ENCODE measurements at places on chromosomes 2 and 18.
A peak's percentile ranks its signal among the peaks of the same experiment; 100 is the strongest.

DNA sequence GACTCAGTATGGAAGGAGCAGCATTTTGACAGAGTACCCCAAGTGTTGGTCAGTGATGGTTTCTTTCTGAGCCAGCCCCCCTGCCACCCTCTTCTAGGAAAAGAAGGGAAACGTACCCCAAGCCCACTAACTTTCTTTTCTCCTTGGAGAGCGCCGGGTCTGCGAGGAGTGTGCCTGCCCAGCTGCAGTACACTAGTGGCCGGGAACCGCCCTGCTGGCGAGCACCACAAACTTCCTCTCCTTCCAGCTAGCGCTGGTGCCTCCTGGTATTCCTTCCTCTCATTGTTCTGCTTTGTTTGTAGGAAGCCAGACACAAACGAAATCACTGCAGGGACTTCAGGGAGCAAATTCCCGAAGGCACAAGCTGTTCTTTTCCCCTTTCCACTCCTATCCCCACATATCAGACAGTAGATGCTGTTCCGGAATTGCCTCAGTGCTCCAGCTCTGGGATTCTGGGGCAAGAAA, 1.8 kb downstream of the CCDC85A start:
- DNase-seq, result peak; percentile 81

GRCh38 chr2:30729031-30729430, 78.2 kb downstream of the CAPN13 start:
- no peak for DNase-seq

- no peak for DNase-seq
These were observed 168.2 kb upstream of the LRP1B start for GRCh38 chr2:142299021-142299420.

DNA sequence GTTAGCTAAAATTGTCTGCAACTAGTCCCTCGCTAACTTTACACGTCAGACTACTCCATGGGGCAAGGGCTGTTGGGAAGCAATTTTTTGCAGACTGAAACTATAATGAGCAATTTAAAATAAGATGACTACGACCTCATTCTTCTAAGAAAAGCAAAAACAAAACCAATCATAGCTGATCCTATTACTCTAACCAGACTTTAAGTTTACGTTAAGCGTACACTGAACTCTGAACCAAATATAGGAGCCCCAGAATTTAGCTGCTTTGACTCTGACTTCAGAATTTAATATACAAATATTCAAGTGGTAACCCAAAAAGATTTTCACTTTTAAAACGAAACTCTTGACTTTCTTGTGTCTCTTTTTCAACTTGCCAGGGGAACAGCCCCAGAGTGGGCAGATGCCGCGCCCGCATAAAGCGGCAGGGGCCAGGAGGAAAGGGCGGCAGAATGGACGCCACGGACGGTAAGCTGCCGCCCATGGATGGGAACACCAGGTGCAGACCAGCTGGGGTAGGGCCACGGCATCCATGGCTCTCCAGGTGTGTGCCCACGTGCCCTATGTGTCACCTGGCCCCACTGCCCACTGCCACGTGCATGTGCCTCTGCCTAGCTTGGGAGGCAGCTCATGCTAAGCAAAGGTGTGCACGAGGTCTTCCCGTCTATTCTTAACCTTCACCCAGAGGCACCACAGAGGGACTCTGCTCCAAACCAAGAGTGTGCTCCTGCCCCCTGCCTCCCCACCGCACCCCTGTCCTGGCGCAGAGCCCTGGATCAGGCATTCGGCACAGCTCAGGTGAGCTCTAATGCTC, 217.6 kb downstream of the HDAC4 start:
- DNase-seq, result no peak

DNA sequence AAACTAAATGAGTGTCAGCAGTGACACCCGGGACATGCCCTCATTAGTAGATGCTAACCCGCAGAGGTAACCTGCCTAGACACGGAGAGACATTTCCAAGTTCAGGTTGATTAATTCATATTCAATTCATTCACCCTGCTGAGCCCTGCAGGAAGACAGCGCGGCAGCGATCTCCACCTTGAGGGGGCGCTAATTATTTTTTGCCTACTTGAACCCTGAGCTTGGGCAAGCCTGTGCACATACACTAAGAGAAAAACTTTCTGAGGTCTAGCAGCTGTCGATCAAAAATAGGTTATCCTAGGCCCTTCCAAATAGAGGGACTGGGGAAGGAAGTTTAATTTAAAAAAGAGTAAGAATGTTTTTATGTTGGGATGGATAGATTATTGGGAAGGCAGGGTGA, 1.3 kb upstream of the LYPD6 start:
- no peak for DNase-seq

- DNase-seq, result no peak
These were observed 89.9 kb downstream of the LYPD6 start for GRCh38 chr2:149420053-149420963.

DNA sequence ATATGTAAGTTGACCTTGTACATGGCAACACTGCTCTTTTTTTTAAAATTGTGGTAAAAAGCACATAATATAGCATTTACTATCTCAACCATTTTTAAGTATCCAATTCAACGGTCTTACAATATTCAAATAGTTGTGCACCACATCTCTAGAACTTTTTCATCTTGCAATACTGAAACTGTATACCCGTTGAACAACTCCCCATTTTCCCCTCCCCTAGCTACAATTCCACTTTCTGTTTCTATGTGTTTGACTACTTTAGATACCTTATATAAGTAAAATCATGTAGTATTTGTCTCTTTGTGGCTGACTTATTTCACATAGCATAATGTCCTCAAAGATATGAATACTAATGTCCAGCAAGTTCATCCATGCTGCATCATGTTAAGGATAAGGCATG, 452.1 kb downstream of the TXNL1 start:
- DNase-seq, result no peak

DNA sequence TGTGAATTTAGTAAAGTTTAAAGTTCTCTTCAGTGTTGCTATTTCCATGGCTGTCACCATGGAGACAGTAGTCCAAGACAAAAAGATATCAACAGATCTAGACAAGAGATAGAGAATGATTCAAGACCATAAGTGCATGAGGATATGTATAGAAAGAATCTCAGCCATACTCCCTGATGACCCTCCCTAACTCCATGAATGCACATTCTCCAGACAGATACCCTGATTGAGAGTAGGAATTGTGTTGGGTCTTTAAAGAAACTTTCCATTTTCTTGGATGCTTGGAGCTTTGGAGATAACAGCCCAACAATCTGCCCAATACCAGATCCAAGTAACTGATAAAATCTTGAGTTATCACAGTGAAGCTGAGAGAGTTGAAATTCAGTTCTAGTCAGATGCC, 1601.2 kb upstream of the CELF4 start:
- DNase-seq, result no peak

DNA sequence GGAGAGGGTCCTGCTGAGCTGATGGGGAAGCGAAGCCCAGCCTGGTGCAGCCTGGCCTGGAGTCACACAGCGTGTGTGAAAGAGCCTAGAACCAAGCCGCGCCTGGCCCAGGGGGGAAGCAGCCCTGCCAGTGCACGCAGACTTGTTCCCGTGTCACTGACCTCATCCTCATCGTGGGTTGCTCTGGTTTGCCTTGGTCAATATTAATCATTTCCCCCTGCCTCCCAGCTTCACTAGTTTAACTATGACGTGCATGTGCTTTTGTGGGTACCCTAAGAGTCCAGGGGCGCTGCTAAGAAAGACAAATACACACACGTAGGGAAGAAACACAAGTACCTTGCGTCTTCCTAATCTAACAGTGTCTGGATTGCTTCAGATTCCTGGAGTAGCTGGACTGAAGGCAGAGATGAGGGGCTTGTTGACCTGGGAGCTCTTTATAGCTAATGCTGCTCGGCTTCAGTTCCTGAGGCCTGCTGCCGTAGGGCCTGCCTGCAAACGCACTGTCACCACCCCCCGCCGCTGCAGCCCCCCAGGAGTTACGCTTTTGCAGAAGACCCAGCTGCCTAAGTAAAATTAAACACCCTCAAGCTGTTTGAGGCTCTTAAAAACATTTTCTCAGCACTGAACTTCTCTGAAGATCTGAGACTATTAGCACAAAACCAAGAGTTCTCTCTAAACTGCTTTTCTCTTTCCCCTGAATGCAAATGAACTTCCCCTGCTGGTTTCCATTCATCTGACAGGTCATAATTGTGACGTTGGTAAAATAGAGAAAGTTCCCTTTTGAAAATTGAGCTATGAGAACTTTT, 159.2 kb downstream of the FAM210A start:
- DNase-seq, result no peak

GRCh38 chr2:197310271-197310985, at the start of gene ANKRD44:
Gene ANKRD44 (minus strand): TSS chr2:197310780. CDS start chr2:197310604, 176 bp downstream.
- peak; percentile 95 for DNase-seq

DNA sequence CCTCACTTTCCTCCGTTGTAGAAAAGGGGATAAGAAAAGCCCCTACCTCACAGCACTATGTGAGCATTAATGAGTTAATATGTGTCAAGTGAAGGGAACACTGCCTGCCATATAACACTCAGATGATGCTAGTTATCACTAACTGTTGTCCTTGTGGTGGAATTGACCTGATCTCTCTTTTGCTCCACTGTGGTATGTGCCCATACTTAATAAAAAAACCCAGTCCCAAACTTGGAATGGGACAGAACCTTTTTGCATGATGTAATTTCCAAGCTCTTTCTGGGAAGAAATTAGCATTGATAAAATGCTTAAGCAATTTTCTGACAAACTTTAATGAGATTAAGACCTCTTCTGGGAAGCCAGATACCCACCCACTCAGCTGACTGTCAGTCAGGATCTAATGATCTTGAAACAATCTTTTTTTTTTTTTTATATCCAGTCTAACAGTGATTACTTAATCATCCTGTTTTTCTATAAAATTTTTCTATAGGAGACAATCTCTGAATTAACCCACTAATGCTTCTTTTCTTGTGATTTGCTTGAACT, 158.7 kb downstream of the ZBTB7C start:
- no peak for DNase-seq

DNA sequence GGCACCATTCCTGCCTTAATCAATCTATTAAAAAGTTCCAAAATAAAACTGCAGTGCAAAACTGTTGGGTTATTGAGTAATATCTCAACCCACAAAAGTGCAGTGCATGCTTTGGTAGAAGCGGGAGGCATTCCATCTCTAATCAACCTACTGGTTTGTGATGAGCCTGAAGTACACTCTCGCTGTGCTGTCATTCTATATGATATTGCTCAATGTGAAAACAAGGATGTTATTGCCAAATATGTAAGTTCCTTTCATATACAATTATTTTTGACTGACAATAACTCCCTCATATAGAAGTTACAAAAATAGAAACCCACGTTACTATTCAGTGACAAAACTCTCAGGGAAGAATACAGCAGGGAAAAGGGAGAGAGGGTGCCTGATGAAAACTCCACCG, 43.0 kb downstream of the OSGEPL1 start:
- no peak for DNase-seq

GRCh38 chr2:197311421-197312033, 947 bp upstream of the ANKRD44 start:
- no peak for DNase-seq

DNA sequence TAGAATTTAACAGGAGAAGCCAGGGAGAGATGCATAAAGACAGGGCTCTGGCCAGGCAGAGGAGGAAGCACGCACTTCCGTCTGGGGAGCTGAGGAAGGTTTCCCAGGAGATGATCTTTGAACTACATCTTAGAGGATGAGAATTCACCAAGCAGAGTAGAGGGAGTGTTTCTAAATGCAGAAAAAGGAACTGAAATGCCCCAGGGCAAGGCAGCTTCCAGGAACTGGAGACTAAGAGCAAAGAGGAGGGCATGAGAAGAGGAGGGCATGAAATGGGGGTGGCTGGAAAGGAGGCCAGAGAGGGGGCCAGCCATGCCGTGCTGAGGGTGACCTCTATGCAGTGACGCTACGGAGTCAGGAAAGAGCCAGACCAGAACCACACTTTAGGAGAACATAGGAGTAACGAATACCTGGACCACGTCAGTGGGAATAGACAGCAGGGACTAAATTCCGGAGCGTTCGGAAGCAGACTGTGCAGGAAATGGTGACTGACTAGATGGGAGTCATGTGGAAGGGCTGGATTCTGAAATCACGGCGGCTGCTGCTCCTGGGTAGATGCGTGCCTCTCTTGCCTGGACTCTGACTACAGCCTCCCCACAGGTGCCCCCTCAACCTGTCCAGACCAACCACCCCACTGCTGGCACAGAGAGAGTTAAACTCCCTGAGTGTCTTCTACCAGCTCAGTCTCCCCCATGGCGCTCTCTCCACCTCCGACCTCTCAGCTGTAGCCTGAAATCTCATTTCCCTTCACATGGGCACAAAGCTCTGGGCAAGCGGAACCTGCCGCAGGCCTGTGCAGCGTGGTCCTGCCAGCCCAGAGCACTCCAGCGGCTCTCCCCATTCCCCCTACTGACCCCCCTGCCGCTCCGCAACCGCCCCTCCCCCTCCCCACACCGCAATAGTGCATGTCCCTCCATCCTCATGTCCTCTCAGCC, 87.0 kb upstream of the RTN4 start:
- DNase-seq, result no peak

DNA sequence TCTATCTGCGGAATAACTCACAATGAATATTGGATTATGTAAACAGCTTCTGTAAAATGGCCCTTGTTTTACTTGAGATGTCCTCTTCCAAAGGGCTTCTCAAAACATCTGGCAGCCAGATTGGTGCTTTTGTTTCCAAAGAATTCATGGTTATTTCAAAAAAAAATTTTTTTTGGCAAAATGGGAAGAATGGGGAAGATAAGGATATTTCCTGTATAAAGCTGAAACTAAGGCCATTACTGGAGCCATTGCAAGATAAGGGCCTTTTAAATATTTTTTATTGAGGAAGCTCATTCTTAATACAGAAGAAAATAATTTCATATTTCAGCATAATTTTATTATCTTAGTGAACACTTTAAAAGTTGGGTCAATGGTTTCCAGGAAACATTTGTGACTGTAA, 259.1 kb downstream of the GALNT13 start:
- no peak for DNase-seq

- no peak for DNase-seq
These were observed 129.5 kb downstream of the MSTN start for GRCh38 chr2:189933041-189933440.

GRCh38 chr2:200483729-200484198, 26.1 kb downstream of the KCTD18 start:
- no peak for DNase-seq

DNA sequence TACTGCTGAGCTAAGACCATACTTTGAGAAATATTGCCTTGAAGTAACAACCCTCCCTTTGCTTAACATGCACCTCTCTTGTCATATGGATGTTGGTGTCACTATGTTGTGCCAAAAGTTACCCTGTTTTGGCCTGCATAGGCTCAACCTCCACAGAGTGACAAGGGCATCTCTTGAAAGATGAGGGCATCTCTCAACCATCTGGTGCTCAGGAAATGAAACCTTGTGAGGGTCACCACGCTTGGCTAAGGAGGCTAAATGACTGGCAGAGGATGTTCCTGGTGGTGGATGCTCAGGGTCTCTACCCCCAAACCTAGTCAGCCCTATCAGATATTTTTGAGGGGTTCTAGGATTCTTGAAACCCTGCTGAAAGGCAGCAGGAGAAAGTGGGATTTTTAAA, 2.3 kb downstream of the LHCGR start:
- DNase-seq, result no peak

DNA sequence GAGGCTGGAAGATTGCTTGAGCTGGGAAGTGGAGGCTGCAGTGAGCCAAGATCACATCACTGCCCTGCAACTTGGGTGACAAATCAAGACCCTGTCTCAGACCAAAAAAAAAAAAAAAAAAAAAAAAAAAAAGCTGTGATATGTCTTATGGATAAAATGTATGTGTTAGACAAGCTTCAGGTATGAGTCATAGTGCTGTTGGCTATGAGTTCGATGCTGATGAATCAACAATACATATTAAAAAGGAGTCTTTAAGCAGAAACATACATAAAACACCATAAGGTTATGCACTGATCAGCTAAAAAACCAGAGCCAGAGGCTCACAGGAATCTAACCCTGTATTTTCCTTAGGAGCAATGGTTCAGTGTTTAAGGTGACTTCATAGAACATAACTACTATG, 332.3 kb downstream of the NCKAP5 start:
- DNase-seq, result no peak

GRCh38 chr2:29700560-29700959, 220.8 kb downstream of the ALK start:
- no peak for DNase-seq

Data from esophagus muscularis mucosa (tissue), 4 donors.